ENCODE measurements at places on chromosomes 3 and 15.

- H3K4me1 ChIP-seq = no peaks in the 10 kb centered on the region
- DNase-seq = no peak
- no peak overlapping the region for H3K4me3 ChIP-seq
- H3K27me3 ChIP-seq = no peaks in the 10 kb centered on the region
- H3K36me3 ChIP-seq = no peaks in the 10 kb centered on the region
These were observed 412.7 kb downstream of the OCA2 start for GRCh38 chr15:27686369-27686768.

DNA sequence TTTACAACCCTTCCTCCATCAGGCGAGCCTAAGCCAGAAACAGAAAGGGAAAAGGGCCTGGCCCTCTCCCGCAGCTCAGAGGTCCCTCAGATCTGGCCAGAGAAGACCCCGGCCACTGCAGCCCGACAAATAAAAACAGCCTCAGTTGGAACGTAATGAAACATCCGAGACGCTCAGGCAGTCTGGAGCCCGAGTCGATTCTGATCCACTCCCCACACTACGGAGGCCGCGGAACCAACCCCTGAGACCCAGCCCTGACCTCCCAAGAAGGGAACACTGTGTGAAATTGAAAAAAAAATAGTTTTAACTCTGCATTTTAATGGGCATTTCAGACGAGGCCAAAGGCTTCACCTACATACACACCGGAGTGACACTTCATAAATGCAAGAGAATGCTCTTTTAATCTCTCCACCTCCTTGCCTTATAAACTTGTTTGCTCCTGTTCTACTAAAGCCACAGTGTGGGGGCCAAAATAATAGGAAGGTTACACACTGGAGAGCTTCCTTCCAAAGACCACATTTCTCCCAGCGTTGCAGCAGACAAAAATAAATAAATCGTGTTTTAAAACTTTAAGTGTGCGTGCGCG is 3.7 kb downstream of the MEIS2 start:
- no peak for DNase-seq
- H3K36me3 ChIP-seq = no peaks in the 10 kb centered on the region
- H3K4me1 ChIP-seq = no peaks in the 10 kb centered on the region

DNA sequence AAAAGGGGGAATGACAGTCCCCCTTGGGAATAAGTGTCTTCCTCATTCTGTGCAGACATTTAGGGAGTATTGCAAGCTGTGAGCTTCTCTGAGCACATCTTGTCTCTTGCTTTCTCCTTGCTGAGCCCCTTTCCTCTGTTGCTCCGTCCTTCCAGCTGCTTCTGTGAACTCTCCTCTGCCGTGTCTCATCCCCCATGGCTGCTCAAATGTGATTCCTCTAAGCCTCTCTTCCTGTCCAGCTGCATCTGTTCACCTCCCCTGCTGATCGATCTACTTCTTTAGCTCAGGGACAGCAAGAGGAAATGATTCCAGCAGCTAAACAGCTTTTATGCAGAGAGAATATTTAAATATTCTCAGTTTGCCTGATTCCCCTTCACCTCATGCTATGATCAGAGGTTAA is 328.0 kb upstream of the DNAJC19 start:
- H3K27ac ChIP-seq = no peak overlapping the region
- DNase-seq = no peak
- no peaks in the 10 kb centered on the region for H3K36me3 ChIP-seq

DNA sequence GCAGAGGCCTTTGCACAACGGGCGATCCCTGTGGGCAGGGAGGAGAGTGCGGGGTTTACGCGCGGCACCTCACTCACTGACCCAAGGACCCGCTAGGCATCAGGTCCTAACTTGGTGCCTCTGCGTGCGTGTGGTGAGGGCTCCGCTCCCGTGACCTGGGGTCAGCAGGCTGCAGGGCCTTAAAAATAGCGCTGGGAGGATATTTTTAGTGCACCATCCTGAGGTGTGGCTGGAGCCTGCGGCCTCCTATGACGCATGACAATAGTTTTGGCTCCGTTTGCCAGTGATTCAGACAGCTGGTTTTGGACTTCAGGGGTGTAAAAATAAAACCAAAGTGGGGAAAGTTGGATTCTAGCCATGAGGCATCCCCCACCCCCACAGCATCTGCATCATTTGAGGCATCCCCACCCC is 139.0 kb downstream of the FAM43A start:
- no peaks in the 10 kb centered on the region for H3K27me3 ChIP-seq
- no peak for DNase-seq
- no peak overlapping the region for H3K27ac ChIP-seq
- H3K4me3 ChIP-seq = no peak overlapping the region
- no peaks in the 10 kb centered on the region for H3K4me1 ChIP-seq

DNA sequence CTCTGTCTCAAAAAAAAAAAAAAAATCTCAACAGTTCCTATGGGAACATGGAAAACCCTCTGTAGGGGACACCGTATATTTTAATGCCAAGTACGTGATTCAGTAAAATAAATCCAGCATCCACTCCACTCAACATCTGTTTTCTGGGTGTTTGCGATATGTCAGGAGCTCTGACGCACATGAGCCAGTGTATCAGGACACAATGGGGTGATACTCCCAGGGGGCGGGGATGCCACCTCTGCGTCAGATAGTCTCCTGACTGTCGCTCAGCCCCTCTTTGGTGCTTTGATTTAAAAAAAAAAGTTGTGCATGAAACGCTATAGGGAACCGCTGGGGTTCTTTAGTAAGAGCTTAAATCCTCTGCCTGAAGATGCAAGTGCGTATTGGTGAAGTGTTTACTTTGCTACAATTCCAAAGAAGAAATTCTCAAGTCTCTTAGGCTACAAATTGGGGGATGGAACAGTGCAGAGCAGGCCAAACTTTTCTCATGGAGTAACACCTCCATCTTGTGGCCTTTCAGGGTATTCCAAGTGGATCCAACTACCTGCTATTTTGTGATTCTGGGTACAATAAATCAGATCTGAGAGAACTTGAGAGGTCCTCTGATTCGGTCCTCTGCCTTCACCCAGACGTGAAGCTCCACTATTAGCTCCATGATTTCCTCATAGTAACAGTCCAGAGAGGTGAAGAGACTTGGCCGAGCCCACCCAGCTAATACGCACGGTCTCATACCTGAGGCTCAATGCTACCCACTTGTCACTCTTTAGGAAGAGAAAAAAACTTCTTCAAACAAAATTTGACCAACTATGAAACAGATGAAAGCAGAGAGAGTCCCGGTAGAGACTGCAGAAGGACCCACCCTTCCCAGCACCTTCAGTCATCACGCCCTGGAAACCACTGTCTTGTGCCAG is 9.3 kb upstream of the NR2E3 start:
- no peaks in the 10 kb centered on the region for H3K36me3 ChIP-seq
- H3K4me3 ChIP-seq = no peak overlapping the region
- H3K4me1 ChIP-seq = no peaks in the 10 kb centered on the region
- no peaks in the 10 kb centered on the region for H3K27me3 ChIP-seq

- DNase-seq = no peak
- H3K4me1 ChIP-seq = no peaks in the 10 kb centered on the region
- no peak overlapping the region for H3K4me3 ChIP-seq
- no peaks in the 10 kb centered on the region for H3K36me3 ChIP-seq
These were observed 14.7 kb downstream of the BSN start for GRCh38 chr3:49568965-49569364.

DNA sequence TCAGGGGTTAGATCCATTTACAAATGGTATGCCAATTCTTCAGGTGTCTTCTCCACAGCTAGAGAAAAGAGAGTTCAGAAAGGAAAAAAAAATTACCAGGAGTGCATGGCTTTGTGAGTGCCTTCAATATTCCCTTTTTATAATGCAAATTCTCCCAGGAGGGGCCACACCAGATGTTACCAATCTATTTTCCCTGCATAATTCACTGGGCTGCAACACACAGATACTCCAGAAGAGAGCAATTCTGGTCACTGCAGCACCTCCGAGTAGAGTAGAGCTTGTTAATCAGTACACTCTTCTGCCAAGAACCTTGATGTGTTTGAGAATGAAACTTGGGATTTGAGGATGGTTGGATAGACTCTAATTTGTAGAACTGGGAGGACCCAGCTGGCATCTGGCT is 80.7 kb upstream of the SPRED1 start:
- peaks cover 47% of the 10 kb centered on the region for H3K4me1 ChIP-seq
- H3K27me3 ChIP-seq = no peaks in the 10 kb centered on the region
- no peak overlapping the region for H3K27ac ChIP-seq
- H3K36me3 ChIP-seq = no peaks in the 10 kb centered on the region

DNA sequence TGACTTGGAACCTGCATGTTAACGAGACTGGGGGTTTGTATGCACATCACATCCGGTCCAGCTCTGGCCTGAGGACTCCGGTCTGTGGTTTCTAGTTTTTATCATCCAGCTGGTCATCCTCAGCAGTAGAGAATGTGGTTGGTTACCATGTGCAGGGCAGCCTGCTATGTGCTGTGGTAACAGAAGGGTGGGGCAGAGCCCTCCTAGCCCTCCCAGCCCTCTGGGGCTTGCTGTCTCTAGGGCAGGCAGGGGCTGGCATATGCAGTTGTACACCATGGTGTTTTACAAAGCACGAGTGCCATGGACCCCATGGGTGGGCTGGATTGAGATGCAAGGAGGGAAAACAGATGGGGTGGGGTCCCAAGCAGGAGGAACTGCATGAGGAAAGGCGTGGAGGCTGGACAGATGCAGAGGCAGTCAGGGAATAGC is 70.2 kb downstream of the APBA2 start:
- peaks cover 18% of the 10 kb centered on the region for H3K4me1 ChIP-seq
- peak; percentile 47 for DNase-seq
- H3K27ac ChIP-seq = no peak overlapping the region

GRCh38 chr3:187504435-187504834 is 136.2 kb downstream of the RTP4 start:
- no peak overlapping the region for H3K27ac ChIP-seq
- no peak overlapping the region for H3K4me3 ChIP-seq
- H3K27me3 ChIP-seq = no peaks in the 10 kb centered on the region

DNA sequence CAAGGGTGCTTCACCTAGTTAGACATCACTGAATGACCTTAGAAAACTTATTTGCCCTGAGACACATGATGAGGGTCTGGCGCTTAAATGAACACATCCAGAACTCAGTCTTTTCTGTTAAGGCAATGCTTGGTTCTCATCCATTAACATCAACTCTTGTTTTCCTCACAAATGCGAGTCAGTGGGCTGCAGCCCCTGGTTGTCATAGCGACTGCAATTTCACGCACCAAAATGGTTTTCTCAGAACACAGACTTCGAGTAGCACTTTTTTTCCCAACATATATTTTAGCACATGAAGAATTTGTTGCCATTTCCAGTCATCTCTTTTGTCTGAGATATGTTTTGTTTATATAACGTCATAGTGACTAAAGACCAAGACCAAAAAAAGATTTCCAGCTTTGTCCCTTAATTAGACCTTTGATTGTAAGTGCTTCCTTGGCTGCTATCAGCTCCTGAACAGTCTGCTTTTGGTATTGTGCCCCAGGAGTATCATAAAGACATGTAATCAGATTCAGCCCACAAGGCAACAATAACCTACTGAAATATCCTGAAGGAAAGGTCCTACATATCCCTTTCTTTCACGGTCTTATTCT is 68.5 kb downstream of the GPR176 start:
- H3K27ac ChIP-seq = no peak overlapping the region
- H3K27me3 ChIP-seq = no peaks in the 10 kb centered on the region
- H3K4me3 ChIP-seq = no peak overlapping the region
- no peaks in the 10 kb centered on the region for H3K36me3 ChIP-seq
- DNase-seq = no peak
- no peaks in the 10 kb centered on the region for H3K4me1 ChIP-seq

DNA sequence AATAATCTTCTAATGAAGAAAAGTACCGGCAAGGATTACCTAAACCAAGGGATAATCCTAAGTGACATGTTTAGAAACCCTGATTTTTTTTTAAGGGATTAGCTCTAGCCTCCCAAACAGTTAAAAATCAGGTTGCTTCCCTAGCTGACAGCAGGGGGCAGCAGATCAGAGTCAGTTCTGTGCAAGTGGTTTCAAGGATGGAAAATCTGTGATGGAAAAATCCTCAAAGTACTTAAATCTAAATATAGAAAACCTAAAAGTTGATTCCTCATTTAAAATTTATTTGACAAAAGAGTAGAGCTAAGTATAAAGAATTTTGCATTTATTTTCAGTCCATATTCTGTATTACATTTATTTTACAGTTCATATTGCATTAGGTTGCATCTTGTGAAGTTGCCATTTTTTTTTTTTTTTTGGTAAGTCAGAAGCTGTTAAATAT is 107.6 kb downstream of the PEX5L start:
- no peaks in the 10 kb centered on the region for H3K36me3 ChIP-seq
- no peak overlapping the region for H3K4me3 ChIP-seq
- peak; percentile 63 for DNase-seq
- H3K27me3 ChIP-seq = no peaks in the 10 kb centered on the region

DNA sequence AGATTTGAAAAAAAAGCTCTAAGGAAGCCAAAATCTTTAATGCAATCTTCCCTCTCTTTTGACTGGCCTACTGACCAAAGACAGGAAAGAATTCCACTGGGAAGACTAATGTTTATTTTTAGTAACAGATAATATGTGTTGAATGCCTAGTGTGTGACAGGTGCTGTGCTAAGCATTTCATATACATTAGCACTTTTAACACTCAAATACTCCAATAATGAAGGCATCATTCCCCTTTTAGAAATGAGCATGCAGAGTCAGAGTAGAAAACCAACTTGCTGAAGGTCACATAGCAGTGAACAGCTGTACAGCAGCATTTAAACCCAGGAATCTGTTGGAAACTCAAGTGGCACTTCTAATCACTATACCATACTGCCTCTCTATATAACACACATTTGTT is 170.6 kb downstream of the MINAR1 start:
- no peaks in the 10 kb centered on the region for H3K27me3 ChIP-seq
- no peaks in the 10 kb centered on the region for H3K36me3 ChIP-seq
- DNase-seq = no peak
- H3K27ac ChIP-seq = no peak overlapping the region
- no peak overlapping the region for H3K4me3 ChIP-seq
- no peaks in the 10 kb centered on the region for H3K4me1 ChIP-seq

DNA sequence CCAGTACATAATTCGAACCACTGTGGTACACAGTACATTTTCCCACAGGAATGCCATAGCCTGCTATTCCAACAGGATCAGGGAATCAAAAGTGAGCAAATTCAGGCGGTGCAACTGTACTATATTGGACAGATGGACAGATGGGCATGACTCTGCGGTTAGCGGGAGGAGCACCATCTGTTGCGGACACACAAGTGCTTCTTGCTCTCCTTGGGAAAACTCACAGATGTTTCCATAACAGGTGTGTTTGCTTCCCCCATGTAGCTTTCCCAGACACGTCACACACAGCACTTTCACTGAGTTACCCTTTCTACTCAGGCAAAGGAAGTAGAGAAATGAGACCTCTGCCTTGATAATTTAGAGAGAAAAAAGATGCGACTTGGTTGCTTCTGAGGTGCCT is 325.1 kb upstream of the THBS1 start:
- no peak overlapping the region for H3K4me3 ChIP-seq
- no peaks in the 10 kb centered on the region for H3K36me3 ChIP-seq
- DNase-seq = no peak
- no peak overlapping the region for H3K27ac ChIP-seq
- H3K4me1 ChIP-seq = no peaks in the 10 kb centered on the region

All from MM.1S (cell line).